SJCRH30 (cell line): ENCODE measurements at places on chromosomes 5 and 9. TPM values are rescaled to one million over a fixed set of nuclear protein-coding genes. Genes with fewer than 3 reads are reported as not detected.

DNA sequence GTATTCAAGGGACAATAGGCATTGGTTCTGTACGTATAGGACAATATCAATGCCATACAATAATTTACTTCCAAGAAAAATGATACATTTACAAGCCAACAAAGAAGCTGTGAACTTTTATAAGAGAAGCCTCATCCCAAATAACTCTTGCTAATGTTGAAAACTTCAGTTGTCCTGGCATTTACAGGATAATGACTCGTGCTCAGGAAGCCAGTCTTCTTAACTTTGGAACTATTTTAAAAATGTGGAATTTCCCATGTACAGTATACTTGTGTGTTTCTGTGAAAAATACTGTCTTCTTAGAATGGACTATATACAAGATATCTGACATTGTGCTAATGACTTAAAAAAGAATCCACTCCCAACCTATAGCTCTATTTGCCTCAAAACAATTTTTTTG is 1479.3 kb upstream of the CDH9 start:
- no peak overlapping the region for H3K4me3 ChIP-seq
- no peaks in the 10 kb centered on the region for H3K27me3 ChIP-seq
- H3K27ac ChIP-seq, result no peak overlapping the region
- H3K36me3 ChIP-seq, result no peaks in the 10 kb centered on the region
- no peak for DNase-seq
- H3K4me1 ChIP-seq, result no peaks in the 10 kb centered on the region

- no peaks in the 10 kb centered on the region for H3K27me3 ChIP-seq
- H3K4me3 ChIP-seq, result no peak overlapping the region
- no peaks in the 10 kb centered on the region for H3K36me3 ChIP-seq
These were observed 409.6 kb upstream of the MPDZ start for GRCh38 chr9:13688990-13689600.

DNA sequence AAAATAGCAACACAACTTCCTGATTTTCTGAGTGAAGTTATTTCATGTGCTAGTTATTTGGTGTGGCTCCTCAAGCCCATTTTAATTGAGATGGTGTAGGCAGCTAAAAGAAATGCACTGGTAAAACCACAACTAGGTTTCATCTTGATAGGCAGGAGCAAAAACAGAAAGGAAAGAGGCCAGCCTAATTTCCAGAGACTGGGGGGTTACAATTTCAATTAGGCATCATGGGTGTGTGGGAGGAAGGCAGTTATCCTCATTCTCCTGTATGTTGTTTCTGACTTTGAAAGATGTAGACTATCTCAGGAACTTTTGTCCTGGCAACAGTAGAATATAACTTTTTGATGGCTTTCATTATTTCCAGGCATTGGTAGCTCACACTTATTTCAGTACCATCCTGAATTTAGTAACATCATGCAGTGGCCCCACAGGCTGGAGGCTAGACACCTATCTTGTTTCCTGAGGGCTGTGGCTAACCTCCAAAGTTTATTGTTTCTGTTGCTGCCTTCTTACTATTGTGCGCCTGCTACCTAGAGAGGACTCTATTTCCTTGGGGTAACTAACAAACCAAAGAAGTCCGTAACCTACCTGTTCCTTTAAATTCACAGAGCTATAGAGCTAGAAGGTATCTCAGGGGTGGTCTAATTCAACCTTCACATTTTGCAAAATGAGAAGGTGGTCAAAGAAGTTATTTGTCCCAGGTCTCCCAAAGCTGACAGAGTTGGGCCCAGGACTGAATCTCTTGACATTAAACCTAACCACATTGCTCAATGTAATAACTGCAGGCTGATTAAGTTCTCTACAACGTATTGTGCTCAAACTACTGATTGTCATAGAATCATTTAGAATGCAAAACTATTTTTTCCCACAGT is 42.4 kb downstream of the FYB1 start:
- H3K36me3 ChIP-seq, result no peaks in the 10 kb centered on the region
- 0 out of 2 replicates have a peak, but pooled peaks cover 5% of the 10 kb centered on the region for H3K27me3 ChIP-seq
- no peak overlapping the region for H3K27ac ChIP-seq
- H3K4me3 ChIP-seq, result no peak overlapping the region
- DNase-seq, result no peak

DNA sequence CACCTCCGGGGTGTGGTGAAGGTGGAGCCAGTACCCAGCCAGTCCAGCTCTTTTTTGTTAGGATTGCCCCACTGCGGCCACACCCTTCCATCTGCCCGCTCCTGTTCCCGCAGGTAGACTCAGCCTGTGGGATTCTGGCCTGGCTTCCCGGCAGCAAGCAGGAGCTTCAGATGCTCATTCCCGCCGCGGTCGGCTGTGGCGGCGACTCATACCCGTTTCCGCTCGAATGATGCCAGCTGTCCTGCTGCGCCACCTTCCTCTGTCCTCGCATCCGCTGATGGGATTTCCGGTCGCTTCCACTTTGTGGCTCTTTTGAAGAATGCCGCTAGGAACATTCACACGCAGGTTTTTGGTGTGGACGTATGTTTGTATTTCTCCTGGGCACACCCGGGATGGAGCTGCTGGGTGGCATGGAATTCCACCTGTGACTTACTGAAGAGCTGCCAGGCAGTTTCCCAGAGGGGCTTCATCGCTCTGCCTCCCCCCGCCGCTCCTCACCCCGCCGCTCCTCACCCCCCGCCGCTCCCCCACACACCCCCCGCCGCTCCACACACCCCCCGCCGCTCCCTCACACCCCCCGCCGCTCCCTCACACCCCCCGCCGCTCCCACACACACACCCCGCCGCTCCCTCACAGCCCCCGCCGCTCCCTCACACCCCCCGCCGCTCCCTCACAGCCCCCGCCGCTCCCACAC is 60.3 kb downstream of the TENT4A start:
- no peak overlapping the region for H3K27ac ChIP-seq
- DNase-seq, result peak; percentile 56
- H3K4me3 ChIP-seq, result peak overlapping the region; percentile 44

GRCh38 chr9:686321-686813 is 155.1 kb upstream of the DMRT1 start:
- no peak for DNase-seq
- no peaks in the 10 kb centered on the region for H3K27me3 ChIP-seq
- peaks cover 9% of the 10 kb centered on the region for H3K4me1 ChIP-seq
- H3K27ac ChIP-seq, result no peak overlapping the region
- H3K36me3 ChIP-seq, result no peaks in the 10 kb centered on the region

Gene SLU7
- total RNA-seq, result 38.1 and 45.7 TPM in 2 replicates

- H3K36me3 ChIP-seq, result peaks cover 18% of the 10 kb centered on the region
- peaks cover 41% of the 10 kb centered on the region for H3K4me1 ChIP-seq
- no peak for DNase-seq
- no peaks in the 10 kb centered on the region for H3K27me3 ChIP-seq
- H3K4me3 ChIP-seq, result no peak overlapping the region
- no peak overlapping the region for H3K27ac ChIP-seq
These were observed 5.2 kb downstream of the SLC31A2 start for GRCh38 chr9:113155911-113156588.

Gene RGMB
- total RNA-seq, result 41.2 and 46.9 TPM in 2 replicates

Gene KIF12
- total RNA-seq, result 0.13 TPM in 1 of 2 replicates, not detected in the other

DNA sequence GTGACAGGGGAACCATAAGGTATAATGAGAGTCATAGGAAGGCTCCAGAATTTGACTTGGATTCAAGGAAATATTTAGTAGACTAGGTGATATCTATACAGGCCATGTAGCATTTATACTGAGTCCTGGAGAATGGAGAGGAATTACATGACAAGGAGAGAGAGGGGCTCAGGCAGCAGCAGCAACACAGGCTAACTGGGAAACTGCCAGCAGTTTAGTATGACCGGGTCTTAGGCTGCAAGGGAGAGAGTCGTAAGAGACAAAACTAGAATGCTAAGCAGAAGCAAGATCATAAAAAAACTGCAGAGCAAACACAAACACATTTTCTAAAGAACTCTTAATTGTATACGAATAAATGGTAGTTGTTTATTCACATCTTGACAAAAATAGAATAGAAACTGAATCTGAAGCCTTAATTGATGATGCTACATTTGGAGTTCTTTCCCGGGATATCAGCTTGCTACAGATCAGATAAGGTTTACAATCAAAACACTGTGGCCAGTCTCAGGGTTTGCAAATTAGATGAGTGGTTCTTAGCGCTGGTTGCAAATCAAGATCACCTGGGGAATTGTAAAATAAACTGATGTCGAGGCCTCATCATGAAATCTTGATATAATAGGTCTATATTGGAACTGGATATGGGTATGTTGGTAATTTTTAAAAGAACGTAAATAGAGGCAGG is 480.0 kb upstream of the C9orf72 start:
- H3K4me3 ChIP-seq, result no peak overlapping the region
- H3K4me1 ChIP-seq, result peaks cover 21% of the 10 kb centered on the region
- H3K27me3 ChIP-seq, result no peaks in the 10 kb centered on the region
- H3K36me3 ChIP-seq, result no peaks in the 10 kb centered on the region
- H3K27ac ChIP-seq, result no peak overlapping the region
- no peak for DNase-seq

Gene PCDHB6
- total RNA-seq, result 0.15 and 0.26 TPM in 2 replicates

Gene CEP72
- 8.1 and 9.8 TPM in 2 replicates for total RNA-seq

- no peaks in the 10 kb centered on the region for H3K27me3 ChIP-seq
- no peak for DNase-seq
- H3K4me1 ChIP-seq, result peaks cover 25% of the 10 kb centered on the region
These were observed 151.0 kb downstream of the GADD45G start for GRCh38 chr9:89755821-89756220.

GRCh38 chr5:108696951-108697715 is 50.6 kb upstream of the FER start:
- no peaks in the 10 kb centered on the region for H3K36me3 ChIP-seq
- no peaks in the 10 kb centered on the region for H3K27me3 ChIP-seq
- no peak overlapping the region for H3K4me3 ChIP-seq
- no peak overlapping the region for H3K27ac ChIP-seq
- no peaks in the 10 kb centered on the region for H3K4me1 ChIP-seq
- no peak for DNase-seq

Gene FAM151B
- total RNA-seq, result 9.1 and 9.2 TPM in 2 replicates

DNA sequence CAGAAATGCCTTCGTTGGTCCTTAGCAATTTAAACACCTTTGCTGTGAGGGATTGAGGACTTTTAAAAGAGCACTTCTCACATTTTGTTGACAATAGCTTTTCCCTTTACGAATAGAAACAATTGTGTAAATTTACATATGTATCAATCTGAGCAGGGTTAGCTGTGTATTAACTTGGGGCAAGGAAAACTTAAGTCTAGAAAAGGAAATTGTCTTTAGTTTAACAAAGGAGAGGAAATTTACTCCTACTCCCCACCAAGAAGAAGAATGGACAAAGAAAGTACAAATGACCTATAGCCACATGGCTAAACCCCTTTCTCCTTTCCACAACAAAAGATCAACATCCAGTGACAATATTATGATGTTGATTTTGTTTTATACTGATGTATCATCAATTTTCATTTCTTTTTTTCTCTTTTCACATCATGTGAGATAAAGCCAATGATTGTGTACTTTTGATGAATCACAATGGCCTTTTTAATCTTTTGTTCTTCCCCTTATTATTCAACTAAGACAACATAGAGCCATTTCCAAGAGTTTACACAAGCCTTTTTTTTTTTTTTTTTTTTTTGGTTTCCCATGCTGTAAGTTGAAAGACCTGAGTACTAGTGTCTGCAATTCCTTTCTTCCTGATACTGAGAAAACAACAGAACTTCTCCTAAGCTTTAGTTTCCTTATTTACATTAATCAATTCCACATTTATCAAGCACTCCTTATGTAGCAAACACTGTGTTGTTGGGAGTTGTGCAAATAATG is 19.0 kb downstream of the FOXB2 start:
- H3K27me3 ChIP-seq, result no peaks in the 10 kb centered on the region; the same call in 1 of the 2 replicates
- H3K36me3 ChIP-seq, result no peaks in the 10 kb centered on the region
- no peaks in the 10 kb centered on the region for H3K4me1 ChIP-seq
- no peak for DNase-seq
- H3K27ac ChIP-seq, result no peak overlapping the region

Gene FOXD1
- total RNA-seq, result 10.5 and 10.9 TPM in 2 replicates

DNA sequence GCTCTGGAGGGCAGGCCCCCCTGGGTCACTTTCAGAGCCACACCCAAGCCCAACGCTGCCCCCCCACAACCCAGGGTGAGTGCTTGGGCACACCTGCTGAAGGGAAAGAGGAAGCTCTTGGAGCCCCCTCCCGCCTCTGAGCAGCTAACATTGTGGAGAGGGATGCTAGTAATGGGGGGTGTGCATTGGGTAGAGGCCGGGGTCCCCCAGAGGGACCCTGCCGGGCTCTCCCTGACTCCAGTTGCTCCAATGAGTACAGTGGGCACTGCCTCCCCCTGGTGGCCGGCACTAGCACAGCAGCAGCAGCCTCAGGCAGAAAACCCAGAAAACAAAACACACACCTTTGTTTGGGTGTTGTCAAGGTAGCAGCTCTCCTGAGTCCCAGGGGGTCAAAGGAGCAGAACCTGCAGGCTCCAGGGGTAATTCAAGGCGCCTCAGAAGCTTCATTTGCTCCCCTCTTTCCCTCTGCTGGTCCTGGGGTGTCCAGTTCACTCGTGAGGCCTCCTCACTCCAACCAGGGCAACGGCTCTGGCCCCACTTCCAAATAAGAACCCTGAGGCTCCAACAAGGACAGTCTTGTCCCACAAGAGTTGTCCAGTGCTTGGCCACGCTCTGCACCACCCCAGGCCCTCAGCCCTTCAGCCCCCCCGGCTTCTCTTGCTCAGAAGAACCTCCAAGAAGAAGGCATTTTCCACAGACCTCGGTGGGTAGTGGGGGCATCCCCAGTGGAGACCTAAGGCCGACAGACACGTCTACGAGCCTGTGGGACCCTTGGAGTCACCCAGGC is 16.1 kb downstream of the GBGT1 start:
- no peaks in the 10 kb centered on the region for H3K36me3 ChIP-seq
- peaks cover 14% of the 10 kb centered on the region for H3K4me1 ChIP-seq
- H3K27ac ChIP-seq, result no peak overlapping the region
- DNase-seq, result peak; percentile 72

DNA sequence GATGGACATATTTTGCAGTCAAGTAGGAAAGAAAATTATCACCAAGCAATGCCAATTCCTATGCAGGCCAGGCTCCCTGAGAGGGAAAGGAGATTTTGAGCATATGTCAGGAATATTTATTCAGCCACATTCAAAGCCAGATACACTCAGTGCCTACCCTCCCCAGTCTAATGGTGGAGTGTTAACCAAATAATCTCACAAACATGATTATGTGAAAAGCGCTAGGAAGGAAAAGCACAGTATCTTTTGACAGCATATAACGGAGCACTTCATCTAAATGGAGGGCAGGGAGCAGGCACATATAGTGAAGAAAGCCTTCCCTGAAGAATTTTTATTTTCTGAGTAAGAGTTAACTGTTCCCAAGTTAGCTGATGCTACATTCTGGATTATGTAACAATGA is 80.3 kb upstream of the SLC30A5 start:
- H3K4me1 ChIP-seq, result no peaks in the 10 kb centered on the region
- no peaks in the 10 kb centered on the region for H3K27me3 ChIP-seq
- no peak overlapping the region for H3K27ac ChIP-seq
- DNase-seq, result no peak

Gene GZMA
- total RNA-seq, result not detected in 2 replicates

GRCh38 chr9:6007770-6008168 is 7.7 kb downstream of the RANBP6 start:
- H3K27me3 ChIP-seq, result no peaks in the 10 kb centered on the region
- no peaks in the 10 kb centered on the region for H3K4me1 ChIP-seq
- H3K27ac ChIP-seq, result peak overlapping the region; percentile 67
- peaks cover 2% of the 10 kb centered on the region; the same call in 1 of the 2 replicates for H3K36me3 ChIP-seq
